ENCODE measurements at places on chromosomes 4 and X.

DNA sequence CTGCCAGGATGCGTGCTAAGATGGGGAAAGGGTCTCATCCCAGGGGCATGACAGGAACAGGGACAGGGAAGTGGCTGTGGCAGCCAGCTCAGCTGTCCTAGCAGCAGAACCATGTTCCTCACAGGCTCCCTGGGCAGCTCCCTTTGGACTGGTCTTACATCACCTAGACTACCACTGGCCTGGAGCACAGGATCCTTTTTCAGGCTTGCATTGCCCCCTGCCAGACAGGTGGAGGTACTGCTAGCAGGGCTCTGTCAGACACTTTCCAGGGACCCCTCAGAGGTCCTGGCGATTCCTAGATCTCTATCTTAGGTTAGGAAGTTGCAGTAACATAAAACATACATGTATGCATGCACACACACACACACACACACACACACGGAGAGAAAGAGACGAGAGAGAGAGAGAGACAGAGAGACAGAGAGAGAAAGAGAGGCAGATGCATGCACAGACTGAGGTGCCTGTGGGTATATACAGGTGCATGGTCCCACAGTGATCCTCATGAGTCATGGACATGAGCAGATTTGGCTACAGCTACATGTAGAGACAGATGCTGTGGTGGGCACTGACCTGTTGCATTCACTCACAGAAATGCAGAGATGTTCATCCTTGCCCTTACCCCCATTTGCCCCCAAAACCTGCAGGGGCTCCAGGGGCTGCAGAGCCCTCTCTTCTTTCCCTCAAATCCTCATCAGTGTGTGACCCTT lies 63.6 kb downstream of the STARD8 start:
- no peak for DNase-seq

DNA sequence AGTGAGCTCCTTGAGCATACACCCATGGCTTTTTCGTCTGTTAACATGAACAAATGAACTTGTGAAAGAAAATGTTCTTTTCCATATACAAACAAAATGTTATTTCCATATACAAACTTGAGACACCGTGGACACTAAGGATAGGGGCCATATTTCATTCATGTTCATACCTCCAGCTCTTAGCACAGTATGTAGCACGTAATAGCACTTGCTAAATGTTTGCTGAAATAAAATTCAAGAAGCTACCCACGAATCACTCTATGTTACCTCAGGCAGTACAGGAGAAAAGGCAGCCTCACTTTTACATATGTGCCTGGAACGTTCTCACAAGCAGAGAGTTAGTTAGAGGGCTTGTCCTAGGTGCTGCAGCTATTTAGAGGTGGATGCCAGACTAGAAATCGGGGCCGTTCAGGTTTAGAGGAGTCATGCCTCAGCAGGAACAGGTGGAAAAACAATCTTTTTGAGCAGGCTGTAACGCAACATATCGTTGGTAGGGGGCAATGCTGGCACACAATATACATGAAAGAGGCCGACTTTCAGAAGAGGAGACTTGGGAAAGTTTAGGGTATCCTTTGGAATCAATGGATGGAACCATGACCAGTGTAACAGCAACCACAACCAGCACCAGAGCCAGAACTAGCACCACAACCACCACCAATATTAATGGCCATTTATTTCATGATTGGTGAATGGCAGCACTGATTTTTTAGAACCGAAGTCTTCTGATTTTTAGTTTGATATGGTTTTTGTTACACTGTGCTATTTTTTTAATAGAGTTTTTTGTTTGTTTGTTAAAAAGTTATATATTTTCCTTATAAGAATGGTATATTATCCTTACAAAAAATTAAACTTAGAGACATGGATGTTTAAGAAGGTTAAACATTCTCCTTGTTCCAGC lies 14.8 kb upstream of the PAQR3 start:
- no peak for DNase-seq

DNA sequence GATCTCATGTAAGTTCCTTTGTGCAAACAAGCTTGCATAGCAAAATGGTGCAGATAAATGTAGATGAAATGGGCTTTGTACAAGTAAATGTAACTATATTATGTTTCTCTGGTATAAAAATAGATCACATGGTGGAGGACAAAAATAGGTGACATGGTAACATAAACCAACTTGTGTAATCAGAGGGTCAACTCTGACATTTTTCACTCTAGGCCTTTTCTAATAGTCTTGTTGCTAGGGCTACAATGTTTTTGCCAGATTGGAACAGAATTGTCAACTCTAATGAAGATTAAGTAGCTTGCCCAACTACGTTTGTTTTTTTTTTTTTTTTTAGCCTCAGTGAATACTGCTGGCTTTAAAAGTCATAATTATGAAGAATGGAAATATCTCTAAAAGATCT lies 11.5 kb downstream of the MAD2L1 start:
- DNase-seq = no peak

DNA sequence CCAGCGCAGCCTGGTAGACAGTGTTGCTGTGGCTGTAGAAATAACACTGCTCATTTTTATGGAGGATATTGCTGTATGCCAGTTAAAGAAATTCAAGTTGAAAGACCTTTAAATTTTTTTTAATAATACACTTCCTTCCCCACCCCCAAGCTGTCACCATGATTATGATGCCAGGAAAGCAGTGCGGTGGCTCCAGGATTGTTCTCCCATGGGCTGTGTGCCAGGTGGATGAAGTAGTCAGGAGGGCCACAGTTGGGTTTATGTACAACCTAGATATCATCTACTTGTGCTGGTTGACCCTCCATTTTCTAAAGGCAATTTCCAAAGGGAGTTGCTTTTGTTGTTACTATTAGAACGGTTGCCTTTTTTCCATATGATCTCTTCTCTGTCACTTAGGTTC lies 136.6 kb downstream of the AFF1 start:
- no peak for DNase-seq

GRCh38 chr4:55087913-55088260 lies 37.5 kb downstream of the KDR start:
- no peak for DNase-seq

- peak; percentile 32 for DNase-seq
Observed at GRCh38 chrX:37746218-37746941, 33.5 kb upstream of the CYBB start.

DNA sequence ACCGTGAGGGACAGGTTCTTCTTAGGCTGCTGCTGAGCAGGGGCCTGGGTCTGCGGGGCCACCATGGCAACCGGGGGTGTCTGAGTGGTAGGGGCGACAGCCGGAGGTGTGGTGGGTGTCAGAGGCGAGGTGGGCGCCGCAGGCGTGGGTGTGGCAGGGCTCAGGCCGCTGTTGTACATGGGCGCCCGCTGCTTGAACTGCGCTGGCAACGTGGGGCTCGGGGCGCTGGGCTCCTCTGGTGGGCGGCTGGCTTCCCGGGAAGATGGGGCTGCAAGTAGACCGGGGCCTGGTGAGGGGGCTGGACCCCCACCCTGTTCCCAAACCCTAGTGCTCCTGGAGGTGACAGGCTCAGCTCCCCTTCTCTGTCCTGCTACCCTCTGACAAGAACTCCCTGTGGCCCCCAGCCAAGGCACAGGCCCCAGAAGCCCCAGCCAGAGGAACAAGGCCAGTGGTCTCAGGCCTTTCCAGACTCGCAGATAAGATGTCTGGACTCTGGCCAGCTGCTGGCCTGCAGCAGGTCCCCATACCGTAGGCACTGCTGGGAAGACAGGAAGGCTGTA lies 24.8 kb downstream of the NELFA start:
- no peak for DNase-seq

- no peak for DNase-seq
Observed at GRCh38 chrX:19075754-19076153, 46.5 kb downstream of the ADGRG2 start.

GRCh38 chr4:71366766-71367165 lies 27.9 kb downstream of the SLC4A4 start:
- DNase-seq = no peak

DNA sequence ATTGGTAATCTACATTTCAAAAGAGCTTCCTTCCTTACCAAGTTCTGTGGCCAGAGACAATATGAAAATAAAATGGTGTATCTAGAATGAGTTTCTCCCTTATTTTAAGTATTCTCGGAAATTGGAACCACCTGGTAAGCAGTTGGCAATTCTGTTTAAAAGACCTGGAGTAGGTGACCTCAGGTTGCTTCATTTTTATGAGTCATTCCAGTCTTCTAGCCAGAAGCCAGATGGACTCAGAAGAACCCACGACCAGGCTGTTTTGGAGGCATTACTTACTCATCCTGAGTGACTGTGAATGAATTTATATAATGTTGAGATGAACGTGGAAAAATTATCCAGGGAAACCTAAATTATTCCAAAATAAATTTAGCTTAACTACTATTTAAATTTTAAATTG lies 9.1 kb downstream of the BMPR1B start:
- no peak for DNase-seq

DNA sequence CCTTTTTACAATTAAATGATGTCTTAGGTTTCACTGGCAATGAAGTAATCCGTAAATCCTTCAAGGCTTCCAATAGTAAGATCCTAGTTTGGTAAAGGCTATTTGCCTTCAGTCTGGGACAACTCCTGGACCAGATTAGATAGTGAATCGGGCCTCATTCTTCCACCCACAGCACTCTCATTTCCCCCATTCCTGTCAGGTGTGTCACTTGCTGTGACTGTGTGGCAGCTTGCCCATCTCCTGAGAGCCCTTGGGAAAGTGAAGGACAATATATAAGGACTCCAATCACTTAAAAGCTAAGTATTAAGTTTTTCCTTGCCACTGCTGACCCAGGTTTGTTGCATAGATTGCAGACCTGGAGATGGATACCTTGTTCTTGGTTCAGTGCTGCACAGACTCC lies 3.3 kb upstream of the GASK1B start:
- no peak for DNase-seq

GRCh38 chrX:11792461-11793421 lies 34.7 kb downstream of the MSL3 start:
- DNase-seq = peak; percentile 31

GRCh38 chr4:131302108-131302507 lies 1847.0 kb upstream of the PCDH10 start:
- no peak for DNase-seq

DNA sequence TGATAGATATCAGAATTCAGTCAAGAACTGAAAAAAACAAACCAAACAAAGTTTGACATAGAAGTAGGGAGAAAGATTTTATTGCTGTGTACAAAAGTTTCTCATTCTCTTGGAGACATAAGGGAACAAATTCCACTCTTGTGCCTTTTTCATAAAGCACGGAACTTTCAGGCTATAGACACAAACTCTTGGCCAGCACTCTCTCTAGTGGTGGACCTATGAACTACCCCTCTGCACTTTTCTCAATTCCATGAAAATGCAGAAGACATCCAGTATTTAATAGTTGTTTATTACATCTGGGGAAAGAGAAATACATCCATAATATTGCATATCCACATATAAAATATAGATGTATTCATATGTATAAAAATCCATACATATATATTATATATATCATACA lies 291.6 kb upstream of the HS3ST1 start:
- DNase-seq = peak; percentile 3

DNA sequence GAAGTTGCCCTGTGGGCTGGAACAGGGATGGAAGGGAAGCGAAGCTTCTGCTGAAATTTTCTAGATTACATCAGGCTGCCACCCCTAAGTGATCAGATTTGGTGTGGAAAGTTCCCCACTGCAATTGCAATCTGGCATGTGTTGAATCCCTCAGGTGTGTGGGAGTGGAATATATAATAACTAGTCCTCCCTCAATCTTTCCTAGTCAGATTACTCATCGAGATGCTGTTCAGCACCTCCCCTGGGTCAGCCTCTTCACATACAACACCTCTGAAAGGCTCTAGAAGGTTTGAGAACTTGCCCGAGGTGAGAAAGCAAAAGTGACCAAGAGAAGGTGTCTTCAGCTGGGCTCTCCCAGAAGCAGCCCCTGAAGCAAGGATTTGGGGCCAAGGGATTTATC lies 336.8 kb downstream of the BCOR start:
- no peak for DNase-seq

DNA sequence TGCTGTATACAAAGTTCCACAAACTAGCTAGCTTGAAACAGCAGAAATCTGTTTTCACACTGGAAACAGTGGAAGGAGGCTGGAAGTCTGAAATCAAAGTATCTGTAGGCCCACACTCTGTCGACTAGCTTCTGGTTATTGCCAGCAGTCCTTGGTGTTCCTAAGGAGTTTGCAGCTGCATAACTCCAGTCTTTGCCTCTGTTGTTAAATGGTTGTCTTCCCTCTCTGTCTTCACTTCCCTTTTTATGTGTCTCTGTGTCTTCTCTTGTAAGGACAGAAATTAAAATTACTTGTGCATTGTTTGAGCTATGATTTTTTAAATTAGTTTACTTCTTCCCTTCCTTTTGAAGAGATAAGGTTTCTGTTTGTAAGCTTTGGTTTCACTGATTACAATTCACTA lies 8.2 kb downstream of the MTHFD2L start:
- DNase-seq = peak; percentile 5

DNA sequence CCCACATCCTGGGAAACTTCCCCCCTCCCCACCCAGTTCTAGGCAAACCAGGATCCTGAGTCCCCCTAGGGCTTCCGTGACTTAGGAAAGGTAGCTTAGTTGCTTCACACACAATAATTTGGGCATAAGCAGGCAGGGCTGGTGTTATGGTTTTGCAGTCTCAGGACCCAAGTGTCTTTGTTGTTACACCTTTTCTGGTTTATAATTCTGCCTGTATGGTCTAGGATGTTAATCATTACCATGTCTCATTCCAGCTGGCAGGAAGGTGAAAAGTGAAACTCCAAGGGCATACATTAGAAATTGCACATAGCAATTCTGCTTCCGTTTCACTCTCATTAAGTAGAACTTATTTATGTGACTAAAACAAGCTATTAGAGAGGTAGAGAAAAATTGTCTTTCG lies 16.8 kb downstream of the UGT8 start:
- no peak for DNase-seq

DNA sequence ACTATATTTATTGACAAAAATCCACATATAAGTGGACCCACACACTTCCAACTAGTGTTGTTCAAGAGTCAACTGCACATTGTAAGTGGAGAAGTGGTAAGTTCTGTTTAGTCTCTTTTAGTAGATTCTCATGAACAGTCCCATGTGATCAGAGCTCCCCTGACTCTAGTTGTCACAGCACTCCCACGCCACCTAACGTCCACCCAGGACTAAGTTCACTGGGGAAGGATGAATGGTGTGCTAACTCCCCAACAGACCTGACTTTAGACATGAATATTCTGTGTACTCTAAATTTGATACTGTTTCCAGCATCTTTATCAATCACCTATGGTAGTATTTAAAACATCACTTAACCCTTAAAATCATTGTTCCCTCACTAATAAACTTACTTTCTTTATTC lies 59.8 kb downstream of the PACRGL start:
- no peak for DNase-seq
